Activated CD8-positive, alpha-beta memory T cell treated with anti-CD3 and anti-CD28 coated beads, Interleukin-2, amount 50 U/mL, for 48 hours (primary cell): ENCODE measurements at places on chromosomes 7 and 10.
A peak's percentile ranks its signal among the peaks of the same experiment; 100 is the strongest.

DNA sequence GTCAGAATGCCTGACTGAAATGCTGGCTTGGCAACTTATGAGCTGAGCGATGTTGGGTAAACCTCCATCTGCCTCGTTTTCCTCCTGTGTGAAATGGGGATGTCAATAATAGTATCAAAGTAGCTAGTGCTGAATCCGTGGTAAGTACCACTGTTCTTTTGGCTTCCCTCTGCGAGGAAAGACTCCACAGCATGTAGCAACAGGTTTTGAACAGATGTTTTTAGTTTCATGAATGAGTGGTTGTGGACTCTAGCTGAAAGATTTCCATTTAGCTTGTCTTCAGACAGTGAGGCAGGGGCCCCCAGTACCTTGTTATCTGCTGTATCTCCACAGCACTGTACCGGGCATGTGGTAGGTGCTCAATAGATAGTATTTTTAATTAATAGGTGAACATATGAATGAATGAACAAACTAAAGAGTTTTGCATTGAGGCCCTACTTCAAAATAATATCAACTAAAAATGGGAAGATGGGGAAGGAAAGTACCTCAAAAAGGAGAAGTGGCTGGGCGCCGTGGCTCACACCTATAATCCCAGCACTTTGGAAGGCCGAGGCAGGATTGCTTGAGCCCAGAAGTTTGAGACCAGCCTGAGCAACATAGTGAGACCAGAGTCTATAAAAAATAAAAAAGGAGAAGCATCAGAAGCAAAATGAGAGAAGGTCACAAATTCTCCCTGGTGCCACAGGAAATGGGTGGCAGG, 5.6 kb upstream of the DLG5 start:
- no peak for DNase-seq

DNA sequence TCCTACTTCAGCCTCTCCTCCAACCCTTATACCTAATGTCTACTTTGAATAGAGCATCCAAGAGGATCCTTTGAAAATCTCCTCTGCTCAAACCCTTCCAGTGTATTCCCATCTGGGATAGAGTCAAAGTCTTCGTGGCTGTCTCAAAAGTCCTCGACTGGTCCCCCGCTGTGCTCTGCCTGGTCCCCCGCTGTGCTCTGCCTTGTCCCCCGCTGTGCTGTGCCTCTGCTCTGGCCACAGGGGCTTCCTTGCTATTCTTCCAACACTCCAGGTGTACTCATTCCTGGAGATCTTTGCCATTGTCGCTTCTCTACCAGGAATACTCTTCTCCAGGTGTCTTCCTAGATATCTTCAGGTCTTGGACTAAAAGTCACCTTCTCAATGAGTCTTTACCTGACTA, 36.1 kb upstream of the COMMD3 start:
- no peak for DNase-seq

DNA sequence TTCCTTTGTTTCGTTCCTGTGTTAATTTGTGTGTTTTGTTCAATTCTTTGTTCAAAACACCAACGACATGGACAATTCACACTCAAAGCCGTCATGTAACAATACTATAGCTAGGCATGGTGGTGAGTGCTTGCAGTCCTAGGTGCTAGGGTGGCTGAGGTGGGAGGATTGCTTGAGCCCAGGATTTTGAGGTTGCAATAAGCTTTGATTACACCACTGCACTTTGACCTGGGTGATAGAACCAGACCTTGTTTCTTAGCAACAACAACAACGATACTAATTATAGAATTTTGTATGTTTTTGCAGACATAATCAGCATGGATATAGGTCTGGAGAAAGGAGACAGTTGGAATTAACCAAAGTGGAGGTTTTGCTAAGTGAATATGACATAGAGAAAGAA, 936.2 kb downstream of the PCDH15 start:
- DNase-seq = no peak

- DNase-seq = no peak
These were observed 5.2 kb downstream of the GIMAP5 start for GRCh38 chr7:150742286-150742968.

- DNase-seq = no peak
These were observed 6.6 kb upstream of the ZNF22 start for GRCh38 chr10:44993922-44994751.

- DNase-seq = no peak
These were observed 1209.8 kb downstream of the REEP3 start for GRCh38 chr10:64731016-64731415.

- peak; percentile 82 for DNase-seq
These were observed 67.9 kb upstream of the PRKCQ start for GRCh38 chr10:6647811-6648526.

- DNase-seq = no peak
These were observed 53.1 kb downstream of the CPED1 start for GRCh38 chr7:121041516-121042148.

- no peak for DNase-seq
These were observed 46.3 kb upstream of the PCBD1 start for GRCh38 chr10:70934701-70935100.

- DNase-seq = no peak
These were observed 48.7 kb downstream of the GPR141 start for GRCh38 chr7:37732253-37732652.
